ENCODE measurements at places on chromosomes 16 and 17.

DNA sequence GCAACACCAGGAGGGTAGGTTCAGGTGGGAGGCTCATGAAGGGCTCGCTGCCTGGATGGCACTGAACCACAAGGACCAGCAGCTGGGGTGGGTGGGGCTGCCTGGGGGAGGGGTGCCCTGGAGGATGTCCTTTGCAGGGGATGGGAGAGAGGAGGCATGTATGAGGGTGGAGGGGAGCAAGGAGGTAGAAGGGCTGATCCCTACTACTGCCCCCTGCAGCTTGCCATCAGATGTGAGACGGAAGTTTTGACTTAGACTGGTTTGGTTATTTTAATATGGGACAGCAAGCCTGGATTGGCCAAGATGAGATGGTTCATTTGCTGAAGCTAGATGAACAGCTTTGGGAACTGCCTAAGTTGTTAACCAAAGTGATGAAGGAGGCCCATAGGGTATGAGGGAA is 115.9 kb downstream of the SEC14L1 start:
- DNase-seq, result no peak

DNA sequence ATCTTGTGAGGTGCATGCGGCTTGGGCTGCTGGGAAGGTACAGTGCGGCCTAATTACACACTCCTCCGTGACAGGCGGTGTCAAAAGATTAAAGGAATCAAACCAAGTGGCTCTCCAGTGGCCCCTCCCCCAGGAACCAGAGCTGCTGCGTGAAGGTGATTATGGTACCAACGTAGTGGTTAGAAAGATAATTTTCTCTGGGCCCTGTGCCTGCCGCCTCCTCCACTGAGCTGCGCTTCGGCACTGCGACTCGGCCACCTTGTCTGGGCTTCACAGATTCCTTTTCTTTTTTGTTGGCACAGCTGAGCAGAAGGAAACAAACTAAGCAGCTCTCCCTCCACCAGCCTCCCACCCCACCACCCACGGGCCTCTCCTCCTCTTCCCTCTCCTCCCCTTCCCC is 113.2 kb upstream of the SDK2 start:
- no peak for DNase-seq

DNA sequence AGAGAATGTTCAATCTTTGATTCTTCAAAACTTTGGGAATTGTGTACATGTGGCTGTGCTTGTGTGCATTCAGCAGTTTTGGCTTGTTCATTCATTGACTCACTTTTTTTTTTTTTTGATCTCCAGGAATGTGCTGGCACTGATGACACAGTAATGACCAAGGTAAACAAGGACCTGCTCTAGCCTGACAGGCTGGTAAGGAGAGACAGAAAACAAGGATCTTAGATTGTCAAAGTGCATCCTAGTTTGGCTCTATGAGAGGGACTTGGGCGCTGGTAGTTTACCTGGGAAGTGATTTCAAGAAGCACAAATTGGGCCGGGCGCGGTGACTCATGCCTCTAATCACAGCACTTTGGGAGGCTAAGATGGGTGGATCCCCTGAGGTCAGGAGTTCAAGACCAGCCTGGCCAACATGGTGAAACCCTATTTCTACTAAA is 233.1 kb upstream of the WSCD1 start:
- DNase-seq, result no peak

GRCh38 chr17:74181341-74181740 is 22.1 kb upstream of the RPL38 start:
- no peak for DNase-seq

- DNase-seq, result no peak
Measured at GRCh38 chr17:37182786-37183465, 192.9 kb upstream of the C17orf78 start.

- DNase-seq, result no peak
Measured at GRCh38 chr17:65987988-65988387, 203.9 kb downstream of the CEP112 start.

DNA sequence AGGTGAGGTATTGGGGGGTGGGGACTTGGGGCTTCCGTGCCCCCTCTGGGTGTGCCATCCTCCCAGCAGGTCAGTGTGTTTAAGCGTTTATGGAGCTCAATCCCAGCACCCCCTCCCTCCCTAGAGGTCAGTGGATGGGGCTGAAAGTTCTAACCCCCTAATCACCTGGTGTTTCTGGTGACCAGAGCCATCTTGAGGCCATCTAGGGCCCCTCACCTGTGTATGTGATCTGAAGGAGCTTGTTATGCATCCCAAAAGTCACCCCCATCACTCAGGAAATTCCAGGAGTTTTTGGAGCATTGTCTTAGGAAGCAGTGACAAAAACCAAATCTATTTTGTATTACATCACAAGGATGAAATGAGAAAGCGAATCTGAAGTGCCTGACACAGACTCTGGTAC is 67.8 kb upstream of the NOL11 start:
- no peak for DNase-seq

GRCh38 chr16:89062389-89063345 is 31.0 kb upstream of the ACSF3 start:
- DNase-seq, result no peak

DNA sequence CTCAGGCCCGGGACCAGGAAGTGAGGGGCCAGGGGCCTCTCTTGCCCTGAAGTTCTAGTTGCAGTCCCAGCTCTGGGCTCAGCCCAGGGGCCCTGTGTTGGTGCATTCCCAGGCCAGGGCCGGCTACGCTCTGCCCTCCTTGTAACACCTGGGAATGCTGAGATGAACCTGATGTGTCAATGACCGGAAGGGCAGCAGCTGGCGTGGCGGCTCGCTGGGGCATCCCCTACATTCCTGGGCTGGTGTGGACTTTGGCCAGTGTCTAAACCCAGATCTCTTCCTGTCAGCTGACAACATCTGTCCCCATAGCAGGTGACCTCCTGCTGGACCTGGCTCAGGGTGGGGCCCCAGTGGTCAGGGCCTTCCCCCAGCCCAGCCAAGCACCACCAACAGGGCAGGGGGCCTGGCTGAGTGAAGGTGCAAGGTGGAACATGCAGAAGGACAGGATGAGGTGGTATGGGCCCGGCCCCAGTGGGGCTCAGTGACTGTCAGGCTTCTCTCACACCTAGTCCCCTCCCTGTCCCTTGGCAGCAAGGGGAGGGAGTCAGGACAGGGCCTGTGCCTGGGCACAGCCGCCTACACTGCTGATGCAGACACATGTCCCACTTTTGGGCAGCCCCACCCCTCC is 15.9 kb downstream of the FAM83G start:
- no peak for DNase-seq

- DNase-seq, result no peak
Measured at GRCh38 chr16:12750554-12750918, 53.2 kb downstream of the CPPED1 start.

GRCh38 chr16:74450236-74450635 is 29.0 kb upstream of the CLEC18B start:
- no peak for DNase-seq
